ENCODE measurements at places on chromosomes 7 and 10. TPM values are rescaled to one million over a fixed set of nuclear protein-coding genes. Genes with fewer than 3 reads are reported as not detected.
A peak's percentile ranks its signal among the peaks of the same experiment; 100 is the strongest.

DNA sequence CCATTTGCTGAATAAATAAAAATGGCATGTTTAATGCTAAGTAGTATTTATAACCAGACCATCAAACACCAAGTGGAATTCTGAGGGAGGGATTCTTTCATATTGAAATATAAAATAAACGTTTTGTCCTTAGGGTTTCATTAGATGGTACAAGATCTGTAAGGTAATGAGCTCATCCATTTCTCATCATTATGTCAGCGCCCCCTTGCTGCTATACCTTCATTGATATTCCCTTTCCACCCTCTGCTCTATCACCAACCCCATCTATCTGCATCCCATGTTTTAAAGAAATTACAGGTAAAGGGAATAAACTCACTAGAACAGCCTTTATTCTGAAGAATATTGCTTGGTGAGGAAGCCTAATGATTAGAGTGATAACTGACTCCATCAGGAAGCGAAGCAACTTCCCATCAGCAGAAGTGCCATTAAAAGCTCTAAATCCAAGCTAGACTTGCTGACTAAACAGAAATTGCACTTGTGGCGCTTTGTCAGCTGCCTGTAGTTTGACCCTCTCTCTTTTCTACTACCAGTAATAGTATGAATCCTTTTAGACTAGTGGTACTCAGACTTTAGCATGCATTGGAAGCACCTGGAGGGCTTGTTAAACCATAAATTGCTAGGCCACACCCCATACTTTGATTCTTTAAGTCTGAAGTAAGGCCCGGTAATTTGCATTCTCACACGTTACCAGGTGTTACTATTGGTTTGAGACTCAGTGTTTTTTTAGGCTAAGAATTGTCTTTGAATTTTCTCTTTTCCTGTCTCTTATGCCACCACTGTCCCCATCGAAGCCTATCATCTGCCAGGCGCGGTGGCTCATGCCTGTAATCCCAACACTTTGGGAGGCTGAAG, 27.5 kb downstream of the ADD3 start:
- no peak overlapping the region for H3K27ac ChIP-seq
- H3K4me3 ChIP-seq, result no peak overlapping the region
- H3K4me1 ChIP-seq, result peaks cover 20% of the 10 kb centered on the region
- no peaks in the 10 kb centered on the region for H3K36me3 ChIP-seq
- DNase-seq, result no peak

GRCh38 chr10:112332509-112333228, 41.2 kb upstream of the ACSL5 start:
- no peak overlapping the region for H3K27ac ChIP-seq
- peaks cover 5% of the 10 kb centered on the region for H3K4me1 ChIP-seq
- no peak overlapping the region for H3K4me3 ChIP-seq
- no peaks in the 10 kb centered on the region for H3K36me3 ChIP-seq

Gene TMEM140
- not detected for total RNA-seq

Gene DEPP1
- not detected for total RNA-seq

GRCh38 chr10:74888962-74889661, 62.7 kb downstream of the KAT6B start:
- no peaks in the 10 kb centered on the region for H3K27me3 ChIP-seq
- H3K27ac ChIP-seq, result no peak overlapping the region
- H3K4me1 ChIP-seq, result peaks cover 7% of the 10 kb centered on the region

- no peak overlapping the region for H3K27ac ChIP-seq
- no peaks in the 10 kb centered on the region for H3K4me1 ChIP-seq
- H3K27me3 ChIP-seq, result no peaks in the 10 kb centered on the region
Measured at GRCh38 chr7:142969183-142969582, 7.0 kb upstream of the KEL start.

GRCh38 chr10:51808187-51808586, 108.8 kb upstream of the CSTF2T start:
- H3K4me3 ChIP-seq, result no peak overlapping the region
- H3K27ac ChIP-seq, result no peak overlapping the region
- no peaks in the 10 kb centered on the region for H3K27me3 ChIP-seq
- H3K4me1 ChIP-seq, result peaks cover 10% of the 10 kb centered on the region

GRCh38 chr7:34552502-34552901, 105.5 kb upstream of the NPSR1 start:
- no peaks in the 10 kb centered on the region for H3K36me3 ChIP-seq
- H3K4me3 ChIP-seq, result no peak overlapping the region

Gene POLD2
- 232 TPM for total RNA-seq

GRCh38 chr7:158101821-158102450, 485.7 kb downstream of the PTPRN2 start:
- H3K4me3 ChIP-seq, result no peak overlapping the region
- H3K36me3 ChIP-seq, result no peaks in the 10 kb centered on the region
- no peak overlapping the region for H3K27ac ChIP-seq
- no peaks in the 10 kb centered on the region for H3K4me1 ChIP-seq
- DNase-seq, result no peak

GRCh38 chr7:140059273-140060242, 3.2 kb downstream of the PARP12 start:
- no peak overlapping the region for H3K4me3 ChIP-seq
- no peaks in the 10 kb centered on the region for H3K4me1 ChIP-seq
- no peak overlapping the region for H3K27ac ChIP-seq
- no peaks in the 10 kb centered on the region for H3K36me3 ChIP-seq

DNA sequence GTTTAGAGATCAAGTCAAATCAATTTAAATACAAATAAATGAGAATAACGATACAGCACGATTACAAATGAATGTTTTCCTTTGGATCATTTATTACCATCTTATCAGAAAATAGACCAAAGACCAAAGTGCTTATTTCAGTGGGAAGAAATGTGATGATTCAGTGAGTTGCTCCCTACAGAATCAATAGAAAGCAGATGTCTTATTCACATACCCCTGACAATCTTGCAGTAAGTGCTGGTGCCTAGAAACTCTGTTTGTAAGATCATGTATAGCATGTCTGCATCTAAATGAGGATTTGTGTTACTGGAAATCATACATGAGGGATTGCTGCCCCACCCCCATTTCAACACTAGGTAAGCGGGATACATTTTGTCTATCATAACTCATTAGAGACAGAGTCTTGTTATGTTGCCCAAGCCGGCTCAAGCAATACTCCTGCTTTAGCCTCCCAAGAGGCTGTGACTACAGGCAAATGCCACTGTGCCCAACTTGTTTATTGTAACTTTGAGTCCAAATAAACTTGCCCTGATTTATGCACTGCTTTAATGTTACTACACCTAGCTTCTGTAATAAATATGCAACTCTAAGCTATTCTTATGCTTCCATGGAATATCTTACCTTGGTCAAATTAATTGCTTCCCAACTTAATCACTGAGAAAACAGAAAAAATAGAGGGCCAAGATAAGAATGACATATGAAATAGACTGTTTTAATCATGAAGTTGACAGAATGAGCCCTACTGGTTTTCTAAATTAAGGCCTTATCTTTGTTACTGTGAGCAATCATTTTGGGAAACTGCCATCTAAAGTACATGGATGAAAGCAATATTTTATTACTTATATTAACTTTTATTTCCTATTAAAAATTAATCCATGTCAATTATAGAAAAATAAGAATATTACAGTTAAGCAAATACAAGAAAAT, 82.5 kb downstream of the AHR start:
- H3K4me3 ChIP-seq, result no peak overlapping the region
- peaks cover 12% of the 10 kb centered on the region for H3K4me1 ChIP-seq
- no peaks in the 10 kb centered on the region for H3K27me3 ChIP-seq
- H3K36me3 ChIP-seq, result no peaks in the 10 kb centered on the region

GRCh38 chr7:131111081-131111576, 216.5 kb upstream of the MKLN1 start:
- DNase-seq, result peak; percentile 39
- H3K4me3 ChIP-seq, result peak overlapping the region; percentile 65
- H3K27ac ChIP-seq, result no peak overlapping the region
- peaks cover 46% of the 10 kb centered on the region for H3K27me3 ChIP-seq
- H3K4me1 ChIP-seq, result peaks cover 26% of the 10 kb centered on the region
- no peaks in the 10 kb centered on the region for H3K36me3 ChIP-seq

Gene WDFY4
- not detected for total RNA-seq

- no peak overlapping the region for H3K27ac ChIP-seq
- H3K4me1 ChIP-seq, result no peaks in the 10 kb centered on the region
- no peaks in the 10 kb centered on the region for H3K27me3 ChIP-seq
- no peak overlapping the region for H3K4me3 ChIP-seq
- DNase-seq, result no peak
- H3K36me3 ChIP-seq, result no peaks in the 10 kb centered on the region
Measured at GRCh38 chr10:108632144-108632543, 1291.2 kb downstream of the XPNPEP1 start.

GRCh38 chr10:120015064-120015463, 122.5 kb downstream of the SEC23IP start:
- peaks cover 4% of the 10 kb centered on the region for H3K27me3 ChIP-seq
- no peak overlapping the region for H3K4me3 ChIP-seq
- no peak overlapping the region for H3K27ac ChIP-seq

GRCh38 chr10:45809837-45810236, 37.5 kb downstream of the AGAP4 start:
- peak; percentile 41 for DNase-seq
- H3K4me1 ChIP-seq, result peaks cover 15% of the 10 kb centered on the region
- H3K4me3 ChIP-seq, result no peak overlapping the region

Gene TCERG1L
- 1.8 TPM for total RNA-seq

Gene SEMA3C
- total RNA-seq, result 0.54 TPM

Gene OPN1SW
- 0.46 TPM for total RNA-seq

Gene TLX1
- not detected for total RNA-seq

Gene PNLIP
- total RNA-seq, result not detected

Gene TRIM74
- 0.36 TPM for total RNA-seq

DNA sequence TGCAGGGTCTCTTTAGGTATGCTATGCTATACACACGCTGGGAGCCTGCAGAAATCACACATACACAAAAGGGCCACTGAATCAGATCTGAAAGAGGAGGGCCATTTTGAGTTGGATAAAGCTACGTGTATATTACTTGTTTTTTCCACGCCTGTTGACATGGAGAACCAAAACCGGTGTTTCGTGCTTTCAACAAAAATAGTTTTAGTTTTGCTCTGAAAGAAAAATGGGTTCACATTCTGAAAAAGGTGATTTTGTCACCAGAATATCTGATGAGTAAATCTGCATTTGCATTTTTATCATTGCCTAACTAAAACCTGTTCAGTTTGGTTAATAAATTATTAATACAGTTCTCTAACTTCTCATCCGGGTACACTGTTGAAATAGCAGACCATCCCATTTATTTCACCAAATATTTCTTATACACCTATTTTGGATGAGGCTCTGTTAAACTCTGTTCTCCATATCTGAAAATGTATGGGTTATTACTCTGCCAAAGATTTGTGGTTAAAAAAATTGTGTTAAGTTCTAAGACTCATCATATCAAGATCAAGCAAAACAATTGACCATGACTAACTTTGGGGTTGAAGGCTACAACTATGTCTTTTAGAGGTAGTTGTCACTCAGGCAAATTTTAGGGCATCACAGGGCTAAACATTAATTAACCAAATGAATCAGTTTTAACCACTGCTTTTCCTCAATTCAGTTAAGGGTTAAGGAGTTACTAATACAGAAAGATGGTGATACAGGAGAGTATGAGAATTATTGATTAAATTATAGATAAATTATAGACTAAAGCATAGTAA, 101.2 kb upstream of the RPA3 start:
- H3K4me3 ChIP-seq, result no peak overlapping the region
- peaks cover 24% of the 10 kb centered on the region for H3K4me1 ChIP-seq
- DNase-seq, result no peak
- H3K27me3 ChIP-seq, result no peaks in the 10 kb centered on the region
- no peak overlapping the region for H3K27ac ChIP-seq

GRCh38 chr7:28629216-28629842, 217.0 kb downstream of the CREB5 start:
- no peaks in the 10 kb centered on the region for H3K27me3 ChIP-seq
- no peak overlapping the region for H3K4me3 ChIP-seq
- no peaks in the 10 kb centered on the region for H3K36me3 ChIP-seq
- H3K27ac ChIP-seq, result no peak overlapping the region
- no peak for DNase-seq
- H3K4me1 ChIP-seq, result no peaks in the 10 kb centered on the region
